Posterior cingulate gyrus (tissue), 11 donors: ENCODE measurements at places on chromosomes 6 and 20.

DNA sequence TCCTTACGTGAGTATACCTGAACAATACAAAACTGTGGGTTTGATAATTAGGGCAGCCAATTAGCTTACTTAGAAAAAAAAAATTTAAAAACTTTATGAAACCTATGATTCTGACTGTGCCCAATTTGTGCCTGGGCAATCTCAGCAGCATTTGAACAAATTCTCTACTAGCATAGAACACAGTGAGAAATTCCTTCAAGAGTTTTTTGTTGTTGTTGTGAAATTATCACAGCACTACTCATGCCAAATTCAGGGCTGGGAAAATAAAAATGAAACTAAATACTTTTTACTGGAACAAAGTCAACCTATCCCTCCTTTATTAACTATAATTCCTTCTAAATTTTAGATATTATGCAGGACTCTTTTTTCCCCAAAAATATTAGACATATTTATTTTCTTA, 42.9 kb downstream of the POU3F2 start:
- DNase-seq = no peak

GRCh38 chr6:29653452-29654038, 3.3 kb upstream of the MOG start:
- no peak for DNase-seq

- no peak for DNase-seq
Observed at GRCh38 chr20:8346700-8347270, 214.7 kb downstream of the PLCB1 start.

DNA sequence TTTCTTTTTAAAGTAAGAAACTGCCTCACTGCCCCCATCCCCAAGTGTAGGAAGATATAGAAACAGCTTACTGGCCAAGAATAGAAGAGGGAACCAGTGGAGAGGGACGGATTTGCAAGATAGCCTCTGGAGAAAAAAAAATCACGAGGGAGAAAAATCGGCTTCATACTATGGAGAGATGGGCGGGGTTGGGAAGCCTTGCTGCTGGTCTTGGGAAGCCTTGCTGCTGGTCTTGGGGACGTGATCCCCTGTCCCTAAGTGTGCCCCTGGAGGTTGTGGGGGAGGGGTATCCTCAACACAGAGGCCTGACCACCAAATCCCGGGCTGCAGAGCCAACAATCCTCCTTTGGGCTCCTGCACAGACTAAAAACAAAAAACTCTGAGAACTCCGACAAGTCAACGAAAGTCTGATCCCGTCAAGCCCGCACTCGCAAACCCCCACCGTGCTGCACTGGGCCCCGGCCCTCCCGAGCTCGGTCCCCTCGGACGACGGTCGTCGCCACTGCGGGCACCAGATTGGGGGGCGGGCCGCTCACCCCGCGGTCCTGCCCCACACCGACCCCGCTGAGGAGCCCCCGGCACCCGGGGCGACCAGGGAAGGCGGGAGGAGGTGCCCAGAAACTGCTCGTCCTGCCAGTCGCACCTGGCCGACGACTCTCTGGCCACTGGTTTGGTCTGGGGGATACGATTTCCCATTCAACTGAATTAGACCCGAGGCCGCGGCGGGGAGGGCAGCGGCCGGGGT, 750 bp downstream of the MAP7 start:
- DNase-seq = peak; percentile 68

- no peak for DNase-seq
Observed at GRCh38 chr6:135972150-135972549, 120.6 kb downstream of the PDE7B start.

GRCh38 chr6:22682979-22683378, 113.6 kb downstream of the HDGFL1 start:
- DNase-seq = no peak

DNA sequence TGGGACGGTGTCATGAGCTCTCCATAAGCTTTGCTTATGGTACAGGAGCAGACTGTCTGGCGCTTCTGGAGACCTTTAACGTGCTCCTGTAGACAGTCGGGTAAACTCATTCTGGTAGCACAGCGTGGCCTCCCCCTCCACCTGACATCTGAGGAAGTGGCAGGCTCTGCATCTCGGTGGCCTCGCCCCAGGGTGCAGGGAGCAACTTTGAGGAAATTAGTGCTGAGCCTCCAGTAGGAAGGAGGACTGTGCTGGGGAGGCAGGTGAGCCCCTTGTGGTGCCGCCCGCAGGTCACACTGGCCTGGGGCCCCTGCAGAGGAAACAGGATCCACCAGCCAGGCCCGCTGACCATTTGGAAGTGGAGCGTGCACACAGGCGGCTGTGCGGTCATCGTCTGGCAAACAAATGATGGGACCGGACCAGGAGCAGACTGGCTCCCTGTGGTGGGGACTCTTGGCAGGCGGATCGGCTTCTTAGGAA, 57.9 kb downstream of the SYNJ2 start:
- DNase-seq = no peak

GRCh38 chr6:105596284-105596755, 193.4 kb upstream of the PREP start:
- DNase-seq = no peak

- DNase-seq = no peak
Observed at GRCh38 chr6:39849764-39850163, 57.6 kb downstream of the DAAM2 start.

DNA sequence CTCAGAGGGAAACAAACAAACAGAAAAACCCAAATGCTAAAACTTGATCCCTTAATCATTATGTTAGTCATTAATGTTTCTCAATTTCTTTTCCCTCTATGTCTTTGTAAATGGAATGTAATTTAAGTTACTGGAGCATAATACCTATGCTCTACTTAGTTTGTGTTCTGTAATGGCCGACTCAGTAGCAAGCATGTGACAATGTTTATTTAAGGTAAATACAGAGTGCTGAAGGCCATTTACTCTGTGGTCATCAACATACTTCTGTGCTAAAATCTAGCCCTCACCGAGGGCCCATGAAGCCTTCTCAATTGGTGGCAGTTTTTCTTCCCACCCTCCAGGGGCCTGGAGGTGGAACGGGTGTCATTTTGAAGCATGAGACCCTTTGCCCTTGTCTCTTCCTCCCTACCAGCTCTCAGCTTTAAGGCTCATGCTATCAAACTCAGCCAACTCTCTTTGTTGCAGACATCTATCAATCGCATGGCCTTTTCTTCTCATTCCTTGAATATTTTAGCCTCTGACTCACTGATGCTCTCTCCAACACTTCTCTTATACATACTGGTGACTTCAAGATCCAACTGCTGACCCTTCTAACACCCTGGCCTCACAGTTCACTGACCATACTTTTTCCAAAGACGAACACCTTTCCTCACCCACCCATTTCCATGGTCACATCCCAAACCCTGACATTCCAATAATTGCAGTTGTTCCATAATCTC, 48.2 kb downstream of the STX7 start:
- no peak for DNase-seq

DNA sequence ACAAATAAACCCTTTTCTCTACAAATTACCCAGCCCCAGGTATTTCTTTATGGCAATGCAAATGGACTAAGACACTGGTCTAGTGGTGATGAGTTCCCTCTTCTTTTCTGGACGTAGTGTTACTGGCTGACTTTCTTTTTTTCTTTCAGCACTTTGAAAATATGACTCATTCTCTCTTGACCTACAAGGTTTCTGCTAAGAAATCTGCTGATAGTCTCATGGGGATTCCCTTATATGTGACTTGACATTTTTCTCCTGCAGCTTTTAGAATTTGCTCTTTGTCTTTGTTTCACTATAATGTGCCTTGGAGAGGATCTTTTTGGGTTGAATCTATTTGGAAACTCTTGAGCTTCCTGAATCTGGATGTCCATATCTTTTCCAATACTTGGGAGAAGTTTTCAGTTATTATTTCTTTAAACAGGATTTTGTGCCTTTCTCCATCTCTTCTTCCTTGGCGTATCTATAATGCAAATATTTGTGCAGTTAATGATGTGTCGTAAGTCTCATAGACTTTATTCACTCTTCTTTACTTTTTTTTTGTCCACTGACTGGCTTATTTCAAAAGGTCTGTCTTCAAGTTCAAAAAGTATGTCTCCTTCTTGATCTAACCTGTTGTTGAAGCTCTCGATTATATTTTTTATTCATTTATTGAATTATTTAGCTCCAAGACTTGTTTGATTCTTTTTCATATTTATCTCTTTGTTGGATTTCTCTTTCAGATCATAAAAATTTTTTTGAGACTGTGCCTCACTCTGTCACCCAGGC, 42.2 kb upstream of the TPD52L1 start:
- no peak for DNase-seq

- DNase-seq = no peak
Observed at GRCh38 chr6:85792254-85792653, 149.6 kb upstream of the SYNCRIP start.

GRCh38 chr20:35856866-35857265, 85.1 kb downstream of the PHF20 start:
- no peak for DNase-seq

DNA sequence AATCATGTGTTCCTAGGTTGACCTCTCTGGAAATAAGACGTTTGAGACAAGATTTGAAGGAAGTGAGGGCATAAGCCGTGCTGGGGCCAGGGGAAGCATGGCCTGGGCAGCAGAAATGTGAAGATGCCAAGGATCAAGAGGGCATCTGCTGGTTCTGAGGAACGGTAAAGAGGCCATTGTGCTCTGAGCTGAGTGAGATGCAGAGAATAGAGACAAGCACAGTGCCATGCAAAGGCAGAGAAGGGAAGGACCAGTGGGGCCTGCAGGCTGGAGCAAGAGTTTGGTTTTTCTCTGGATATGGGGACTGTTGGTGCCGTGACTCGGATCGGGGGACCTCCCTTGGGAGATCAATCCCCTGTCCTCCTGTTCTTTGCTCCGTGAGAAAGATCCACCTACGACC, 50.8 kb downstream of the SMPDL3A start:
- no peak for DNase-seq

DNA sequence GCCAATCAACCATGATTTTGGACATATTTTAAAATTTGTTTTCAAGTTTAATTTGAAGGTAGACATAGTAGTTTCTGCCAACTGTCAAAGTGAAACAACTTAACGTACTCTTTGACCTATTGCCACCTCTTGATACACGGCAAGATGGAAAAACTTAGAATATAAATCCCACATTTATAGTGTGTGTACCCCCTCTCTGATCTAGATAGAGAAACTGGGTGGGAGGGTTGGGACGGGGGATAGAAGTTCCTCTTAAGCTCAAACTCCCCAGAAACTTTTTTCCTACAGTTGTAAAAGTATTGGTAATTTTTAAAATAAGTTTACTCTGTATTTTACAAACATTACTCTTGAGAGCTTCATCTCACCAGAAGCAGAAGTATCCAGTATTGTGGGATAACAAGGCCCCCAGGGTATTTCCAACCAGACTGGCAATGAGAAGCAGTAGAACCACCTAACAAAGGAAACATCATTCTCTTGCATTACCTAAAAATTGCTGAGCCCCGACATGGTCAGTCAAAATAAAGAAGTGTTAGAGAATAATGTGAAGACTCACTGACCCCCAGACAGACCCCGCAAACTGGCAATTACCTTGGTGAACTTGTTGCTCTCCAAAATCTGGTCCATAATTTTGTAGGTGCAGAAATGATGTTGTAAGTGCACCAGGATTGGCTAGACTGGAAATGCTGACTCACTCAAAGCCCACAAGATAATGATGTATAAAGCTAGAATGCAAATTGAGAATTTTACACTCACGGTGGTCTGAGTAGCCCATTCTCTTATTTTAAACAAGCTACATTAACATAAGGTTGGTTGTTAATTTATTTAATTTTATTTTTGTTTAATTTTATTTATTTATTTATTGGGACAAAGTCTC, 74.7 kb upstream of the TNFAIP3 start:
- DNase-seq = no peak

GRCh38 chr6:160141001-160141726, 19.5 kb downstream of the SLC22A1 start:
- no peak for DNase-seq

- no peak for DNase-seq
Observed at GRCh38 chr6:27476090-27476489, 3.2 kb upstream of the ZNF184 start.

DNA sequence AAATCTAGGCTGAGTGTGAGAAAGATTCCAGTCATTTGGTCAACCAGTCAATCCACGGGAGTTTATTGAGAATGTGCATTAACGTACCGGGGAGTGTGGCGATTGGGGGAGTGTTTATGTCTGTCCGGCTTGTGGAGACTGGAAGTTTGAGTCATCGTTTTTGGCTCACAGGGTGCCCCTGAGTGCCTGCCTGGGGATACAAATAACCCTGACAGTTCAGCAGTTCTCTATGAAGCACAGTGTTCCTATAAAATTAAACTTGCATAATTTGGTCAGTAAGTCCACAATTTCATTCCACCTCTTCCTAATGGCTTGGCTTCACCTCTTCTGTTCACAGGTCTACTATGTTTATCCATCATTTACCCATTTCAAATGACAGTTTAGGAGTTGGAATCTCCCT, 72.6 kb upstream of the PLEKHG1 start:
- no peak for DNase-seq

DNA sequence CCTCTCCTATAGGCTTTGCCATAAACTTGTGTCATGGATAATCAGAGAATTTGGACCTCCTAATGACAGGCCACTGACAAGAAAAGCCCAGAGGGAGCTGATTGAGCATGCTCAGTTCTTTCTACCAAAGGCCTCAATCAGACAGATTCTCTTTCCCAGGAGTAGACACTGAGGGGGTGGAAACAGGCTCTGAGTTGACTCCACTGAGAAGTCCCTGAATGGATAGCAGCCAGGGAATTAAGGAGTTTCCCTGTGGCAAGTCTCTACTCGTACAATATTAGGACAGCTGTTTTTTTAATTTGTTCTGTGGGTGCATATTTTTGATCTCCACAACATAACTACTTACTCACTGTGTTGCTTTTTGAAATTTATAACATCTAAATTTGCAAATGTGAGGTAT, 63.3 kb downstream of the SLC16A10 start:
- DNase-seq = no peak

GRCh38 chr20:35726842-35727711, 15.0 kb downstream of the RBM39 start:
- DNase-seq = no peak

- DNase-seq = no peak
Observed at GRCh38 chr20:58143531-58143930, 84.9 kb downstream of the ANKRD60 start.

- DNase-seq = peak; percentile 85
Observed at GRCh38 chr6:3458706-3459421, 2.0 kb upstream of the SLC22A23 start.
